Putamen (tissue), 1 donor: ENCODE measurements at places on chromosomes 6 and 20.

DNA sequence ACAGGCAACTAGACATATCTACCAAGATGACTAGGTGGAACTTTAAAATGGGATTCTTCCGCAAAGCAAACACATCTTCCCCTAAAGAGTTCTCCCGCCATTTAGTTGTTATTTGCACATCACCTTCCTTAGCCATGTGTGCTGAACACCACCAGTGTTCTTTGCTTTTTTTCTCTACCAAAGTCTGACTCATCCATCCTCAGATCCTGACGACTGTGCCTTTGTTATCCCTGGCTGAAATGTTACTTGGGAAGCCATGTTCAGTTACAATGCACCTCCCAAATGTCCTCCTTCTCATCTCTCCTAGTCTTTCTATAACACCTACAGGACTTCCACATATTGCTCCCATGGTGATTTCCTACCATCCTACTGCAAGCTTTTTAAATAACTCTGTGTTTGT lies 593.5 kb upstream of the ARID1B start:
- DNase-seq, result no peak

DNA sequence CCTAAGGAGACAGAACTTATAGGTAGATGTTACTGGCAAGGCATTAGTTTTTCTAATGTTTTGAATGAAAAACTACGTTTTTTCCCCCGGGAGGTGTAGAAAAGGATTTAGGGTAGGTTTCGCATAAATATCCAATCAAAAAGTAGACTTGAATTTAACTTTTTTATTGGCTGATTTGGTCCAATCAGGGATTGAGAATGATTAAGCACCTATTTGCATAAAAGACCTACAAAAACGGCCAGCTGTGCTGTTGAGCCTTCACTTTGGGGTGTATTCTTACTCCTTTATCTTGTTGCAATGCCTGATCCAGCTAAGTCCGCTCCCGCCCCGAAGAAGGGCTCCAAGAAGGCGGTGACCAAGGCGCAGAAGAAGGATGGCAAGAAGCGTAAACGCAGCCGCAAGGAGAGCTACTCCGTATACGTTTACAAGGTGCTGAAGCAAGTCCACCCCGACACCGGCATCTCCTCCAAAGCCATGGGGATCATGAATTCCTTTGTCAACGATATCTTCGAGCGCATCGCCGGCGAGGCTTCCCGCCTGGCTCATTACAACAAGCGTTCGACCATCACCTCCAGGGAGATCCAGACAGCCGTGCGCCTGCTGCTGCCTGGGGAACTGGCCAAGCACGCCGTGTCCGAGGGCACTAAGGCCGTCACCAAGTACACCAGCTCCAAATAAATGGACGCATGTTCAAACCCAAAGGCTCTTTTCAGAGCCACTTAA lies 113.5 kb upstream of the BTN3A2 start:
- DNase-seq, result no peak

DNA sequence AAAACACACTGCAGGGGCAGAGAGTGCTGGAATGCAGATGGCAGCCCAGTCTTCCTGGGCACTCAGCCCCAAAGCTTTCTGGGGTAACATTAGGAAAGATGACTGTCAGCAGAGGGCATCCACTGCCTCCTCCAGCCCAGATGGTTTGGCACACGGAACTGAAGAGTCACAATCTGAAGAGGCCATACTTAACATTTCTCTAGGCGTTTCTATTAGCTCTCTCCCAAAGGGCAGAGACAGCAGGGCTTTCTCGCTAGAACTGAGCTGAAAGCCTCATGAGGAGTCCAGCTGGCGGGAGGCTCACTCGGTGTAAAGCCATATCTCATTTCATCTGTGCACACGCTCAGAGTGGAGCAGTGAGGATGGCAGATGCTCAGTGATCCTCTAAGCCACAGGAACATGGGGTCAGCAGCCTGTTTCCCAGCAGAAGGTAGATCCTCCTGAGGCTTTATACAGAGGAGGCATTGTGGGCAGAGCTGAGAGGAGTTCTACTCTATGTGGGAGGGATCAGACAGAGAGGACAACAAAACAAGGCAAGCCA lies 28.1 kb downstream of the ALDH8A1 start:
- no peak for DNase-seq

DNA sequence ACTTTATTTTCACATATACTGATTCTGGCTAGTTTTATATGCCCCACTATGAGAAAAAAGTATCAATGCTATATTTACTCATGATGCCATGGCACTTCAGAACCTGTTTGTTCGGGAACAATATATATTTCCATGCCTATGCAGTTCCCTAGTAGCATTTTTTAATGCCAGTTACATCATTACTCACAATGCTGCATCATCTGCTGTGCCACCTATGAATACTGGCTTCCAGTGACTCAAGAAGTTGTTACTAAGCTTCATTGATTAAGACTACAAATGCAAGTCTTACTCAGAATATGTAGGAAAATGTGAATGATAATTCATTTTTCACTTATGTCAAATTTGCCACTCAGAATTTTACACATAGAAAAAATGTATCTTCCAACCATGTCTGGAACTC lies 97.9 kb downstream of the MAFB start:
- DNase-seq, result no peak

- no peak for DNase-seq
Observed at GRCh38 chr6:102520966-102521365, 1127.5 kb downstream of the GRIK2 start.

GRCh38 chr6:38443352-38444144 lies 196.2 kb downstream of the BTBD9 start:
- DNase-seq, result peak; percentile 14

DNA sequence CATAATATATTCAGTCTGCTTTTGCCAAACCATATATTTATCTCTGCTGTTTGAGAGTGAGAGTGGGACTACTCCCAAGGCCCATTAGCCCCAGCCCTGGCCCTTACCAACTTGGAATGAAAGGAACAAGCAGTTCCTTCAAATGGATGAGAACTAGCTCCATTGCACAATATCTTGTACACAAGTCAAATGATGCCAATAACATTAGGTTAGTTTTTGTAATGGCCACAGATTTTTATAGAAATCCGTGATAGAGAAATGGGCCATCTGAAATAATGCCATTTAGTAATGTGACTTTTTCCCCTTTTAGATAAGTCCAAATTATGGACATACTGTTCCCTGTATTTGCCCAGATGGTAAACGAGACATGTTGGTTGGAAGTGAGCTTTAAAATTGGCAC lies 117.0 kb downstream of the MAP3K7 start:
- DNase-seq, result no peak

DNA sequence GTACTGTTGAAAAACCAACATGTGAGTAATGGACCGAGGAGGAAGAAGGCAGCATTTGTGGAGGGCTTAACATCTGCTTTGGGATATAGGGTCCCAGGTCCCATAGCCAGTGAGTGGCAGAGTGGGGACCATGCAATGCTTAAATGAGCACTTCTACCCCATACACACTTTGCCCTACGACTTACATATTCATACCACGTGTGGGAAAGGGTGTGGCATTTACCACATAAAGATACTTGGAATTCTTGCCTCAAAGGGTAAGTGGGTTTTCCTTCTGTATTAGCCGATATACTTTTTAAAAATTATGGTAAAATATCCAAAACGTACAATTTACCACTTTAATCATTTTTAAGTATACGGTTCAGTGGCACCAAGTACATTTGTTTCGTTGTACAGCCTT lies 199.3 kb downstream of the BACH2 start:
- DNase-seq, result no peak

- no peak for DNase-seq
Observed at GRCh38 chr6:91659891-91660290, 1073.0 kb upstream of the MAP3K7 start.

DNA sequence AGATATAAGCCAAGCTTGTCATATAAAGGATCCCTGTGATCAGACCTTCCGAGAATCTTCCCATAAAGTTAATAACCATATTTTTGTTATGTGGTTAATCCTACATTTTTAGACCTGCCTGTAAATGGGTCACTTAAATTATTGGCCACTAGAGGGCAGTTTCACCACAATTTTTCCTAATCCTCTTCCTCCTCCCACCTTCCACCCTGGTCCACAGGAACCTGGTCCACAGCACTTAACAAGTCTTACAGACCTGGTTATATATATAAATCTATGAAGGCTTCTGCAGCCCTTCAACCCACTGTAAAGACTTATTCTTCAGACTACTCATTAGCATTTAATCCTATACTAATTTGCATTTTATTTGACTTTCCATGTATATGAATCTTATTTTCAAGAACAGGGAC lies 28.3 kb downstream of the MRS2 start:
- DNase-seq, result no peak
